Stimulated activated CD8-positive, alpha-beta memory T cell treated with anti-CD3 and anti-CD28 coated beads, Interleukin-7, amount 100 ng/mL, for 48 hours (primary cell): ENCODE measurements at places on chromosomes 16 and 17.

DNA sequence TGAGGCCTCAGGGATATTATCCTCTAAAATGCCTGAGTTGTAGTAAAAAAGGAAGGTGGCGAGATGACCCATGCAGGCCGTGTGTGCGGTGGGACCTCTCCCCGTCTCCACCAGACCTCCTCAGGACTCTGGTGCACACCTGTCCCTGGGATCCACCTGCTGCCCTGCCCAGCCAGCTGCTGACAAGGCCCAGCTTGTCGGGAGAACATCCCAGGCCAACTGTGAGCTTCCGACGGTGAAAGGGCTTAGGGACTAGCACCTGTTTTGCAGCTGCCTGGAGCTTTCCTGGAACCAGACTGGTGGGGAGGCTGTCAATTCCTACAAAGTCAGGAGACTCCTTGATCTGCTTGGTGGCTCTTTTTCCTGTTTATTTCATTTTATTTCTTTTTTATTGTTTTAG, 11.6 kb downstream of the IL34 start:
- no peak for DNase-seq

- DNase-seq, result peak; percentile 77
These were observed 11.1 kb downstream of the TSPOAP1 start for GRCh38 chr17:58317421-58318064.

GRCh38 chr16:17939122-17939536, 397.4 kb downstream of the NPIPA8 start:
- DNase-seq, result no peak

GRCh38 chr16:88497561-88498462, 44.7 kb downstream of the ZFPM1 start:
- no peak for DNase-seq

GRCh38 chr17:81070541-81071246, 35.7 kb downstream of the BAIAP2 start:
- no peak for DNase-seq
